ENCODE measurements at places on chromosomes 11 and 22.

DNA sequence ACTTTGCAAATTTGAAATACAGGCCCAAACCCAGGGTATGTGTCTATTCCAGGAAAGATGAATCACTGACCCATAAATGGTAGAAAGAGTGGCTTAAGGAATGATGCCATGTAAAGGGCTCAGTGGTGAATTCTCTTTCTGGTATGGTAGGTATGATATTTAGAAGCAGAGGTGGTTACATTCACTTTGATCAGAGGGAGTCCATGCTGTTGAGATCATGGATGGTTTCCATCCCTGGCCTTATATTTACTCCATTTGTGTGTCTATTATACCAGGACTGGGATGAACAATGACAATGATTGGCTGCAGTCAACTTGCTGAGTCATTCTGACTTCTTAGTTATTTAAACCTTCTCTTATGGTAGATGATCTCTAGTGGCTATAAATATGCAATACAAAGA lies 419.8 kb upstream of the LRRC4C start:
- DNase-seq: no peak

- no peak for DNase-seq
Measured at GRCh38 chr11:122071709-122072202, 44.3 kb downstream of the BLID start.

GRCh38 chr11:17469998-17470397 lies 6.6 kb downstream of the ABCC8 start:
- DNase-seq: no peak

GRCh38 chr11:112231952-112232351 lies 5.7 kb downstream of the PTS start:
- DNase-seq: no peak

- no peak for DNase-seq
Measured at GRCh38 chr11:29656597-29656996, 360.2 kb downstream of the KCNA4 start.

GRCh38 chr11:132772703-132773545 lies 759.4 kb downstream of the OPCML start:
- no peak for DNase-seq

DNA sequence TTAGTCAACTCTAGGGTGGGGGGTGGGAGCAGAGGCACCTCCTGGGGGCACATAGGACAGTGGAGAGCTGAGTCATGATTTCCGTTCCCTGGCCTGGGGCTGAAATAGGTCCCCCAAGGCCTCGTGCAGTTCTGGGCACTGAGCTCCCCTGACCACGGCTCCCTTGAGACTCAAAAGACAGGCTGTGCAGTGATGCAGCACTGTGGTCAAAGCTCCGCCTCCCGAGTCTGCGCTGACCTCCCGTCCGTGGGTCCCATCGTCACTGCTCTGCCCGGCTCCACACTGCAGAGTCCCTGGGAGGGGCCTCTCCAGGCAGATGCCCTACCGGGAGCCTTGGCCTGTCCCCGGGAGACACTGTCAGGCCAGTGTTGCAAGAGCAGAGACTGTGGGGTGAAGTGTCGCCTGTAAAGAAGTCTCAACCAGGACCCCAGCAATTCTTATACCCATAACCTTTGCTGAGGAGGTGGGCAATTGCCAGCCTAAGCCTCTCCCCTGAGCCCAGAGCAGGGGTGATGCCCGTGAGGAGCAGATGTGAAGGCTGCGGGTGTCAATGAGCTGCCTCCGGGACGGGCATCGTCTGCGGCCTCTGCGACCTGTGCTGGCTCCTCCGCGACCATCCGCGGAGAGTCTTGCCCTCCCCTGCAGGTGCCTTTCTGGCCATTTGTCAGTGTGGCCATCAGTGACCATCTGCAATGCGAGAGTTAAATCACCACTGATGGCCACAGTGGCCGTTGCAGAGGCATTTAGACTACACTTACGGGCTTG lies 877.3 kb downstream of the BRD1 start:
- DNase-seq: no peak

- no peak for DNase-seq
Measured at GRCh38 chr11:35134403-35135148, 4.4 kb upstream of the CD44 start.

- DNase-seq: no peak
Measured at GRCh38 chr11:11983427-11983826, 25.0 kb downstream of the DKK3 start.

GRCh38 chr11:117094776-117095175 lies 3.5 kb downstream of the SIK3 start:
- DNase-seq: no peak

GRCh38 chr22:35575116-35575748 lies 34.6 kb downstream of the RASD2 start:
- DNase-seq: no peak

DNA sequence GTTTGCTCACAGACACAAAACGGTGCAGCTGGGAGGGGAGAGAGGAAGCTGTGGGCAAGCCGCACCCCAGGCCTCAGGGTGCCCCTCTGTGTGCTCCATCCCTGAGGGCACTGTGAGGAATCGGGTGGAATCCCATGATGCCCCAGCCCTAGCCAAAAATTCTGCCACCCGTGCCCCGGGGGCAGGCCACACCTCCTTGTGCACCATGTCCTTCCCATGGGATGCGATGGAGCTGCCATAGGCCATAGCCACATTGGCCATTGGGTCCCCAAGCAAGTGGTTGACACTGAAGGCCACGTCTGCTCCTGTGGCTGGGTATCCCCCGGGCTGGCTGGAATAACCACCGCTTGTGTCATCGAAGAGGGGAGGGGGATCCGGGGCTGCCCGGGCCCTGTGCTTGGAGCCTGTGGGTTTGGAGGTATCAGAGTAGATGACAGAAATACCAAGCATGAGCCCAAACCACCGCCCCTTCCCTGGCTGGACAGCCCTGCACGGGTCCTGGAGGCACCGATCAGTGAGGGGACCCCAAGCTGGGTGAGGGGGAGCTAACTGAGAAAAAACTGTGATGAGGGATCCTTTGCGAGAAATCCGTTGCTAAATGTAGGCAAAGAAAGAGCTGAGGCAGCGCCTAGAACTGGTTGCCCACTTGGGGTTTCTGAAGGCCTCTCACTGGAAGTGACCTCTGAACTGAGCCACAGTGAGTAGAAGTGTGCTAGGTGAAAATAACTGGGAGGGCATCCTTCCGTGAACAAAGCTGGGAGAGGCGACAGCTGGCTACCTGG lies 863 bp downstream of the YIF1A start:
- DNase-seq: no peak

DNA sequence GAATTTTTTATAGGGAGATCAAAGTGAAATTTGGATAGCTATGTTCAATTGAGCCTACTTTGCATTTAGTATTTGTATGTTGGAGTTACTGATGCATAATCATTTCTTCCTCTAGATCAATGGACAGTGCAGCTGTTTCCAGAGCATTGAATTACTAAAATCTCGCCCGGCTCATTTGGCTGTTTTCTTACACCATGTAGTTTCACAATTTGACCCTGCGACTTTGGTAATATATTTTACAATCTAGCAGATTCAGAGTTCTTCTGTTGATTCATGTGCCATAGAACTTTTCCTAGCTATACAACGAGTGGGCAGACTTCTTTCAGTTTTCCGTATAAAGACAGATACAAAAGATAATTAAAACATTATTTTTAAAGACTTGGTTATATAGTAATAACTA lies 70.0 kb upstream of the GRIK4 start:
- DNase-seq: no peak

DNA sequence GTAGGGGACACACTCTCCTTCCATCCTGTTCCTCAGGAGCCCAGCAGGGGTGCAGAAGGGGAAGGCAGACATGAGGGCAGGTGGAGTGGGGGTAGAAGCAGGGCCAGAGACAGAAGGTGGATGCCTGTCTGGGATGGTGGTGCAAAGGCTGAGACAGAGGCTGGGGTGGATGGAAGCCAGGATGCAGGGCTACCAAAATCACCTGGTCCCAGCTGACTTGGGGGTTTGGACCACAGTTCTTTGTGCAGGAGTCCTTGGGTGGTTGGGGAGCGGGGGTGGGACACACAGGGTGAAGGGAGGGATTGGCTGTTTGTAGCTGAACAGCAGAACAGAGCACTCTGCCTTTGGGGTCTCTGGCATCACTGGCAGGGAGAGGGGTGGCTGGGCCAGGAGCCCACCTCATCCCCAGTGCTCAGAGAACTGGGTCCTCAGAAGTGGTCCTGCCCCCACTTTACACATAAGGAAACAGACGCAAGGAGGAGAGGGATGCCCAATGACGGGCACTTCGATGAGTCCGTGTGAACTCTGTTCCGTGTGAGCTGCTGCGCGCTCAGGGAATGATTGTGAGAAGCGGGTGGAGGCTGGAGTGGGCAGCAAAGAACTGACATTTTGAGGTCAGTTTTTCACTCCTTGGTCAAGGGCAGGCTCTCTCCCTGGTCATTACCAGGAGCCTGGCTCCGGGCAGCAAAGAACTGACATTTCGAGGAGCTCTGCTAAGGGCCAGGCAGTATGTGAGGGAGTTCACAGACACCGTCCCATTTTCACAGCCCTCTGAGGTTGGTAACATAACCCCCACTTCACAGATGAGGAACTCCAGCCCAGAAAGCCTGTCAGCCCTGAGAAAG lies 1.9 kb downstream of the TAGLN start:
- no peak for DNase-seq
